Activated CD4-positive, alpha-beta T cell treated with anti-CD3 and anti-CD28 coated beads for 48 hours (primary cell): ENCODE measurements at places on chromosomes 16 and 17.

DNA sequence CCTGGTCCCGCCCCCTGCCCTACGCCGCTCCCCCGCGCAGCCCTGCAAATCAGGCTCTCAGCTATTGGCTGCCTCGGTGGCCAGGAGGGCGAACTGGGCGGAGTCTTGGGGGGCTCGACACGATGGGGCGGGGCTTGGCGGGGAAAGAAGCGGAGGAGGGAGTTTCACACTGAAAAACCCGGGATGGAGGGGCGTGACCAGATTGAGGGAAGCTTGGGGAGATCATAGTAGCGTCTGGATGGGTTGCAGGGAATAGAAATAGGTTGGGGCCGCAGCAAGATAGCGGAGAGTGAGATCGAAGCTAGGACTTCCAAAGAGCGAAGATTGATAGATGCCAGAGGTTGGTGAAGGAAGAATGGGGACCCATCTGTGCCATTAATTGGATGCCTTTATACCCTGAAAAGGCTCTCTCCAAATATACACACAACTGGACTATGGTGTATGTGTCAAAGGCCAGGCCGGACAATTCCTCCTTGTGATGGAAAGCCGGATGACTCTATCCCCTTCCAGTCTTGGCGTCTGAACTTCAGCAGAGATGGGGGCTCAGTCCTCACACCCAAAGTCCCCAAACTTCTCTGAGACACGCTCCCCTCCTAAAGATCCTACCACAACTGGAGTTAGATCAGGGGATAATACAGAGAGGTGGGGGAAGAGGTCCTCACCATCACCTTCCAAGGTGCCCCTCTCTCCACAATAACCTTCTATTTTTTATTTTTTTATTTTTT is 376 bp upstream of the STAC2 start:
- DNase-seq = peak; percentile 56

DNA sequence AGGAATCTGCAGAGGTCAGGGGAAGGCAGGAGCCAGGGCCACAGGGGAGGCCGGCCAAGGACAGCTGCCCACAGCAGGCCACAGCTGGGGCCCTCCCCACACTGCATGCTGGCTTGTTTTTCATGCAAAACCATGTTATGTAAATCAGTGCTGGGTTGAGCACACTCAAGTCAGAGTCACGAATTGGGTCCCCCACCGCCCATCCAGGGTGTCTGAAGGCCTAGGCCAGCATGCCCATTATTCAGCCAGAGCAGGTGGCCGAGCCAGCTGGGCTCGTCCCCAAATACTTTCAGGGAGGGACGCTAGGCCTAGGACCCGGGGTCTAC is 51.2 kb upstream of the TOB1 start:
- no peak for DNase-seq

- DNase-seq = no peak
Observed at GRCh38 chr16:50957056-50957455, 194.0 kb downstream of the SALL1 start.

- DNase-seq = no peak
Observed at GRCh38 chr16:55668340-55669281, 12.8 kb downstream of the SLC6A2 start.

- DNase-seq = no peak
Observed at GRCh38 chr16:522320-523096, 5.0 kb upstream of the CAPN15 start.

- DNase-seq = no peak
Observed at GRCh38 chr16:49462989-49463371, 89.4 kb downstream of the C16orf78 start.

DNA sequence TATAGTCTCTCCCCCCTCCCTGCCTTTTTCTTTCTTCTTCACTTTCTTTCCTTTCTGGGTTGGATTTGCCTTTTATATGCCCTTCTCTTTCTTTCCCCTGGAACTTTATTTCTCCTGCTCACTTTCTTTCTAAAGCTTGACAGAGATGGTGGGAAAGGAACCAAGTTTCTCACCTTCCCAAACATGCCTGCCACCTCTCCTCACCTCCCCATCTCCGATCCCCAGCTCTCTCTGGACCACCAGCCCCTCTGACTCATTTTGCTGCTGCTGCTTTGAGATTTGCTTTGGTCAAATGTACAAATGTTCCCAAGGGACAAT is 6.7 kb upstream of the LHX1 start:
- DNase-seq = no peak

GRCh38 chr16:55663765-55664677 is 8.2 kb downstream of the SLC6A2 start:
- no peak for DNase-seq

- no peak for DNase-seq
Observed at GRCh38 chr17:5866978-5867377, 203.2 kb upstream of the WSCD1 start.

DNA sequence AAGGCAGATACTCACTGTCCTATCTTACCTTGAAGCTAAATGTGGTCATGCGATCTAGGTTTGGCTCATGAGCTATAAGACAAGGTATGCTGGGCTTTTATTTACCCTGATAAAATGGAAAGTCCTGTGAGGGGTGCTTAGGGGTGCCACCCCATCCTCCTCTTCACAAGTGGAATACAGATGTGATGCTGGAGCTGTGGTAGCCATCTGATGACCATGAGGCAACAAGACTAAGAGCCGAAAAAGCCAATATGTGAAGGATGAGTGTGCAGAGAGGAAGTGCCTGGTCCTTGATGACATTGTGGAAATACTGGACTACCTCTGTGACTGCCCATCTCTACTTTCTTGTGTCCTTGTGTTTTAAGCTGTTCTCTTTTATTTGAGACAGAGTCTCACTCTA is 58.1 kb upstream of the TMC5 start:
- DNase-seq = no peak

- no peak for DNase-seq
Observed at GRCh38 chr16:24009098-24009497, 173.3 kb downstream of the PRKCB start.

GRCh38 chr16:27598220-27598619 is 48.3 kb downstream of the KATNIP start:
- no peak for DNase-seq

DNA sequence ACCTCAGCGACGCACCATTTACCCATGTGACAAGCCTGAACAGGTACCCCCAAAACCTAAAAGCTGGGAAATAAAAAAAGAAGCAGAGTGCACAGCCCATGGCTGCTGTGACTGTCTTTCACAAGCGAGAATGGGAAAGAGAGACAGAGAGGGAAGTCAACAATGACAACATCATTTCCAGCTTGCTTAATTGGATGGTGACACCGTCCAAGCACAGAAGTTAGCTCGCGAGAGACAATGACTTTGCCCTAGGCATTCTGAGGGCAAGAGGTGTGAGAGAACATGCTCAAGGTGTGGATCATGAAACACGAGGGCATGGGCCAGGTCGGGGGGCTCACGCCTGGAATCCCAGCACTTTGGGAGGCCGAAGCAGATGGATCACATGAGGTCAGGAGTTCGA is 19.3 kb upstream of the NSMCE1 start:
- DNase-seq = no peak

DNA sequence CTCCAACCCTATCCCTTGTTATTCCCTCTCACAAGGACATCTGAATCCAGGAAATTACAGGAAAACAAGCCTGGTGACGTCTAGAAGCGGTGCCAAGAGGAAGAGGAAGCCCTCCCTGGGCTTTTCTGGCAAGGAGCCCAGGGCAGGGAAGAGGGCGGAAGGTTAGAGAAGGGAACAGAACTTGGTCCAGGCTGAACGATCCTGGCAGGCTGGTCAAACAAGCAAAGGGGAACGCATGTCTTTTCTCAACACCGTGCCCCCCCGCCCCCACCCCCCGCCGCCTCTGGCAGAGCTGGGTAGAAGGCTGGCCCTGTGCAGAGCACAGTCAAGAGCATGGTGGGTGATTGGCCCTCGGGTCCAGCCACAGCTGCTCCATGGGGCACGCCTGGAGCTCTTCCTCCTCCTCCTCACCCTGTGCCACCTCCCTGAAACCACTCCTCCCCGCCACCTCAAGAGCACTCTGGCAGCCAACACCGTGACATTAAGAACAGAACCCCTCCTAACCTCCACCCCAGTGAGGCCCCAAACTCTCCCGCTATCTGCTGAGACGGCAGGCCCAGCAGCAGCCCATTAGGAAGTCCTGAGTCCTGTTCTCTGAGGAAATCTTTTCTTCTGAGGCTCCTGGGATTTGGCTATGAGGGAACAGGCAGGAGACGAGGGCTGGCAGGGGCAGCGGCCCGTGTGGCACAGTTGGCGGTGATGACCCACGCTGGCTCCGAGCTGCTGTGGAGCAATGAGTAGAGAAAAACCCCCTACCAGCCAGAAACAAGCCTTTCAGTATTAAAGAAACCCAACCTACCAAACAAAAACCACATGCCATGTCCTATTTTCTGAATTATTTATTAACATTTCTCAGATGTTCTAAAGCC is 7.3 kb downstream of the C16orf86 start:
- DNase-seq = no peak

DNA sequence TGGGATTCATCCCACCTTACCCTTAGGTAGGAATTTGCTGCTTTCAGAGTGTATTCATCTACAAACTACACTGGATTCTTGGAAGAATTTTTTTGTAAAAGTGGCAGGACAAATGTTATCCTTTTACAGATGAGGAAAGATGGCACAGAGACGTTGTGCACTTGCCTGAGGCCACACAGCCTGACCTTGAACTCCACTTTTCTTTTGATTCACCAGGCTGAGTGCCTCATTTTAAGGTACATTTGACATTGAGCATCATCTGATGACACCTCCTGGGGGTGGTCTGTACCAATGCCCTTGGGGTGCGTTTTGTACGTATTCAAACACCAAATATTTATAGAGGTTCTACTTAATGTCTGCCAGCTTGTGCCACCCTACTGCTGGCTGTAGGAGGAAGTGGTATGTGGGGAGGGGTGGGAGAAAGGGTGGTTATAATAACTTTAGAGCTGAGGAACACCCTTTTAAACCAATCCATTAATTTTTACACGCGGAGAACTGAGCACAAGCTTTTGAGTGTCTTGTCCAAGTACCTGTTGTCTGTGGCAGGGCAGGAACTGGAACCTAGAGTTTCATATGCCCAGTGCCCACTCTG is 29.1 kb downstream of the HS3ST3B1 start:
- DNase-seq = no peak
